Neural progenitor cell (in vitro differentiated cells): ENCODE measurements at places on chromosomes 2 and 18. TPM values are rescaled to one million over a fixed set of nuclear protein-coding genes. Genes with fewer than 3 reads are reported as not detected.

ASXL2 gene
- total RNA-seq, result 8.7 and 9.8 TPM in 2 replicates

SERPINB4 gene
- total RNA-seq, result not detected in 2 replicates

NYAP2 gene
- 0.07 TPM in 1 of 2 replicates, not detected in the other for total RNA-seq

FLACC1 gene
- not detected in 2 replicates for total RNA-seq
